D341Med (cell line): ENCODE measurements at places on chromosomes 4 and X.

DNA sequence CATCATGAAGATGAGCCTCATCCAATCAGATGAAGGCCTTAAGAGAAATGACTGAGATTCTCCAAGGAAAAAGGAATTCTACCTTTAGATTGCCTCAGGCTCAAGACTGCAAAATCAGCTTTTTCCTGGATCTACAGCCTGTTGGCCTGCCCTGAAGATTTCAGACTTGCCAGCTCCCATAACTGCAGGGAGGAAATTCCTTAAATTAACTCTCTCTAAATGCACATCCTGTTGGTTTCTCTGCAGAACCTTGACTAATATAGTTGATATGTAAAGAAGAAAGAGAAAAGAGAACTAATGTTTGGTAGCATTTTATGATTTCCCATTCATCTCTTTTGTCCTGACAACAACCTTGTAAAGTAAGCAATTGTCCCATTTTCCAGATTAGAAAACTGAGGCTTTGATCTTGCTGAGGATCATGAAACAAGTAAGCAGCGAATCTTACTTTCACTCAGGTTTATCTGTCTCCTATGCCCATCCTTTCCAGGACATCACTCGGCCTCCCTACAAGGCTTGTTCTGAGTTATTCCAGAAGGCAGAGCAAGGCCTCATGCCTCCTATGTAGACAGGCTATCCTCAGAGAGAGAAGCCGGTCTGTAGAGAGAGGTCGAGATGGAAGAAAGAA lies 115.0 kb upstream of the LDB2 start:
- no peak for DNase-seq

- DNase-seq = no peak
Observed at GRCh38 chr4:119479835-119480234, 148.8 kb downstream of the PDE5A start.

- no peak for DNase-seq
Observed at GRCh38 chrX:123013141-123013540, 170.9 kb upstream of the GRIA3 start.

- DNase-seq = no peak
Observed at GRCh38 chrX:23066588-23067281, 67.0 kb downstream of the DDX53 start.

DNA sequence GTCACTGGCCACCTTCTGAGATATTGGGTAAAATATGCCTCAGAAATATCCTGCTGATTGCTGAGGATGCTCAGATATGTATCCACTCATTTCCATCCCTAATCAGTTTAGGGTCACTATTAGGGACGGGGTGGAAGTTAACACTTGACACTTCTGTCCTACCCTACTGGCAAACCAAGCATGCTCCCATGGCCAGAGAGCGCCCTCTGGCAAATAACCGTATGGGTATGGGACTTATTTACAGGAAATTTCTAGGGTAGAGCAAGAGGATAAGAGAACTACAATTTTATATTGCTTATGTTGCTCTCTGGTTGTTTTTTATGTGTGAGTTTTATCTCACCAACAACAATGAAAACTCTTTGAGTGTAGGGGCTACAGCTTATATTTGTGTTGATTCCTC lies 86.8 kb upstream of the TSPAN7 start:
- DNase-seq = no peak

DNA sequence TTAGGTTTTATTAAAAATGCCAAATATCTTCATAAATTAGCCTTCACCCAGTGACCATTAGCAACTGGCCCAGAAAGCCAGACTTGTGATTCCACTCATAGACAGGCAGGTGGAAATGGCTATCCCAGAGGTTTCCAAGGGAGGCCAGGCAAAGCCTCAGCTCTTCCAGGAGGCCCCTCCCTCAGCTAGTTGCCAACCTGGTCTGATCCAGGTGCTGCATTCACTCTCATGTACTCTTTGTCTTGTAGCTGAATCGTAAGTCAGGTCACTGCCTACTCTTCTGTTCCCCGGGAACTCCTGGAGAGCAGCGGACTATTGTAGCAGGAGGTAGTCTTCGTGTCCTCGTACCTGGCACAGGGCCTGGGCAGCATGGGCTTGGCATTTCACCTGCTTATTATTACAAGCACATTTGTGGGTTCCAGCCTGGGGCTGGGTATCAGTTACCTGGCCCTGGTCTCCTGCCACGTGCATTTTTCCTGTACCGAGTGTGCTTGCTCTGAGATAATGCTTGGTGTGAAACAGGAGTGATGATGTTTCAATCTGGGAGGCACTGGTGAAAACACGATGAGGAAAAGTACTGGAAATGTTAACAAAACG lies 101.6 kb downstream of the FAM193A start:
- no peak for DNase-seq

DNA sequence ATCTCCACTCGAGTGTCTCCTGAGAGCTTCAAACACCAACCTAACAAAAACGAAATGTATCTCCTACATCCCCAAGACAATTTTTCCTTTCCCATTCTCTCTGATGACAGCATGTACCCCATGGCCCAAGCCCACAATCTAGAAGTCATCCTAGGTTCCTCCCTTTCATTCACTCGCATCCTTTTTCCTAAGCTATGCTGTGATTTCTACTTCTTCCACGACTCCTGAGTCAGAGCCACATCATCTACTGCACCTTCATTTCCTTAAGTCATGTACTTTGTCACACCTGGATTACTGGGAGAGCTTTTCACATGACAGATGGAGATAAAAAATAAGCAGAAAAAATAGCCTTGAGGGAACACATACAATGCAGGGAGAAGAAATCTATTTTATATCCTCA lies 20.1 kb downstream of the C4orf36 start:
- no peak for DNase-seq

DNA sequence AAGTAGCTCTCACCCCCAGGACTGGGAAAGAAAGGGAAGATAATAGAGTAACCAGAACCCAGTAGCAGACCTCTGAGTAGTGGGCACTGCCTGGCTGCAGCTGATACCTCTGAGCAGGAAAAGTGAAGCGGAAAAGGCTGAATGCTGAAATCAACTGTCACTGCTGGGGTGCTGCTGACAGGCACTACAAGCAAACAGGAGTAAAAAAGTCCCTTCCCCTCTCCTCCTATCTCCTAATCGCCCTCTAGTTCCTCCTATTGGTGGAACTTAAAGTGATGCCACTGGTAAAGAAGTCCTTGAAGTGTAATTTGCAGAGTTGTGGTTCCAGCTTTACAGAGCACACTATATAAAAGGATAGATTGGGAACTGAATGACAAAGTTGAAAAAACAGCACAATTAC lies 32.8 kb upstream of the GLRB start:
- no peak for DNase-seq

GRCh38 chrX:112802541-112802940 lies 38.1 kb downstream of the AMOT start:
- no peak for DNase-seq

- peak; percentile 60 for DNase-seq
Observed at GRCh38 chrX:123833387-123833786, 26.5 kb upstream of the XIAP start.

GRCh38 chr4:25146076-25146475 lies 14.2 kb downstream of the SEPSECS start:
- no peak for DNase-seq

- DNase-seq = no peak
Observed at GRCh38 chr4:85829276-85830051, 354.5 kb downstream of the ARHGAP24 start.

DNA sequence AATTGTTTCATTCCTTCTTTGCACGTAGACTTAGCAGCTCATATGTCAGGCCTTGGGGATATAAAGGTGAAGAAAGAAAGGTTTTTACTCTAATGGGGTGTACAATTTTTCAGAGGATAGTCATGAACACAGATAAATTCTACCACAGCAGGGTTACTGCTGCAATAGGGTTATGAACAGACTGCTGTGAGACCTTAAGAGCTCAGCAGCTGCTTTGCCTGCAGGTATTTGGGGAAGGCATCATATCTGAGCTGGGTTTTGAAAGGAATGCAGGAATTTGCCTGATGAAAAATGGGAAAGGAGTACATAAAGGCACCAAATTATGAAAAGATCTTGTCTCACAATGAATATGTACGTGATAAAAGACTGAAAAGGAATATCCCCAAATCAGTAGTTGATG lies 128.9 kb downstream of the CEP135 start:
- no peak for DNase-seq

DNA sequence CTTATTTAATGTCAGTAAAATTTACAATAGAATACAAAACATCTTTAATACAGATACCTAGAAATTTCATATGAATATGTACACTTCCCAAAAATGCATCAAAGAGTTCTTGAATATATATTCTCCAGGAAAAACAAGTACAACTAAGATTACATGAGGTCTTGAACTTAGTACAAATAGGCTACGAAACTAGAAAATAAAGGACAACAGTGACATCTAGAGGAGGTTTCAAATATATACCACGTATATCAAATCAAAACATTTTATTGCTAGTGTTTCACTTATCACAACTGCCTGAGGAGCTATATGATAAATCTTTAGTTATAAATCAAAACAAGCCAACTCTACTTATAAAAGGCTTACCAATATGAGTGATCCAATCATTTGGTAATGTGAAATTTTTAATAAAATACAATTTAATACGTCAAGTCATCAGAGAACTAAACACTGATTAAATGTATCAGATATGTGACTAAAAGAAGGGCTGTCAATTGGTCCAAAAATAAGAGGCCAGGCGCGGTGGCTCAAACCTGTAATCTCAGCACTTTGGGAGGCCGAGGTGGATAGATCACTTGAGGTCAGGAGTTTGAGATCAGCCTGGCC lies 36.6 kb downstream of the ANAPC10 start:
- DNase-seq = peak; percentile 18

DNA sequence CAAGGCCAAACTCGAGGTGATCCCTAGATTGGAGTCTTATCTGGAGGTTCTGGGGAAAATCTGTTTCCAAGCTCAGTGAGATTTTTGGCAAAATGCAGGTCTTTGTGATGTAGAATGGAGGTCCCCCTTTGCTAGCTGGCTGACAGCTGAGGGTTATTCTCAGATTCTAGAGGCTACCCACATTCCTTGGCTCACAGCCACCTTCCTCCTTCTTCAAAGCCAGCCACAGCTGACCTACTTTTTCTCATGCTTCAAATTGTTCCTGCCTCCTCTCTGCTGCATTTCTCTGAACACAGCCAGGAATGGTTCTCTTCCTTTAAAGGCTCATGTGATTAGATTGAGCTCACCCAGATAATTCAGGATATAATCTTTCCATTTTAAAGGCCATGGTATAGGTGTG lies 86.9 kb downstream of the VCX3A start:
- DNase-seq = no peak

- DNase-seq = no peak
Observed at GRCh38 chr4:152234571-152234970, 301.3 kb downstream of the FBXW7 start.

- no peak for DNase-seq
Observed at GRCh38 chrX:129704491-129704890, 34.3 kb upstream of the XPNPEP2 start.

GRCh38 chrX:56569378-56570057 lies 6.1 kb downstream of the UBQLN2 start:
- no peak for DNase-seq

DNA sequence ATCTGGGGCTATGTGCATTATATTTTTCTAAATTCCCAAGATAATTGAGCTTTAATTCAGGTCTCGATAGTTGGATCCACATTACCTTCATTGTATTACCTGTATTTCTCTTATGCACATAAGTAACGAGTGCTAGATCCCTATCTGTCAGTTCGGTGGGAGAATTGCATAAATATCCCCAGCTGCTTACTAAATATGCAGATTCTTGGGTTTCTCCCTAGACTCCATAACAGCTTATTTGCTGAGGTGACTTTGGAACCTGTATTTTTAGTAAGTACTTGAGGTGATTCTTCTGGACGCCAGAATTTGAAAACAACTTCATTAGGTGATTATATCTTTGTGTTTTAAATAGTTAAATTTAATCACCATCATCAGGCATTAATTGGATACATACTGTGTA lies 15.0 kb downstream of the UGT8 start:
- no peak for DNase-seq

DNA sequence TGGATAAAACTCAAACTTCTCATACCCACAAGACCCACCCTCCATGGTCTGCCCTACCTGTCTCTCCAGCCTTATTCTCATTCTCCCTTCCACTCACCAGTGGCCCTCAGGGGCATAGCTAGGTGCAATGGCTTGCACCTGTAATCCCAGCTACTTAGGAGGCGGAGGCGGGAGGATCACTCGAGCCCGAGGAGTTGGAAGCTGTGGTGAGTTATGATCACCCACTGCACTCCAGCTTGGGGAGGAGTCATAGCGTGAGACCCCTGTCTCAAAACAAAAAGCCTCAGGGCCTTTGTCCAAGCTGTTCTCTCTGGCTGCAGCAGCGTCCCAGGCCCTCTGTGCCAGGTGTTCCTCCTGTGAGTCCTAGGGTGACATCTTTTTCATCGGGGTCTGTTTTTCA lies 16.5 kb downstream of the TKTL1 start:
- DNase-seq = no peak

DNA sequence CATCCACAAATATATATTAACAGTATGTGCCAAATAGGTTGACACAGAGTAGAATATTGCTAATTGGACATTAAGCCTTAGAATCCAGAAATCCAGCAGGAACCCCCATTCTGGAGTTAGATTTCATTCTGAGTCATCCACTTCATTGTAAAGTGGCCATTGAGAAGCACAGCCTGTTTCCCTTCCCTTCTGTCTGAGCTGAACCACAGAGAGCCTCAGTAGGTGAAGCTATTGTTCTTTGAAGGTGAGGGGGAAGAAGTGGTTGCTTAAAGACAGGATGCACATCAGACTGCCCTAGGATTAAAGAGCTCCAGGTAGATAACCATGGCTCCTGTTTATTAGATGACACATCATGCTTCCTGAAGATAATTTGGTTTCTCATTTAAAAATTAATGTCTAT lies 30.6 kb upstream of the MCF2 start:
- no peak for DNase-seq

GRCh38 chr4:128450326-128451120 lies 162.9 kb upstream of the PGRMC2 start:
- DNase-seq = no peak

DNA sequence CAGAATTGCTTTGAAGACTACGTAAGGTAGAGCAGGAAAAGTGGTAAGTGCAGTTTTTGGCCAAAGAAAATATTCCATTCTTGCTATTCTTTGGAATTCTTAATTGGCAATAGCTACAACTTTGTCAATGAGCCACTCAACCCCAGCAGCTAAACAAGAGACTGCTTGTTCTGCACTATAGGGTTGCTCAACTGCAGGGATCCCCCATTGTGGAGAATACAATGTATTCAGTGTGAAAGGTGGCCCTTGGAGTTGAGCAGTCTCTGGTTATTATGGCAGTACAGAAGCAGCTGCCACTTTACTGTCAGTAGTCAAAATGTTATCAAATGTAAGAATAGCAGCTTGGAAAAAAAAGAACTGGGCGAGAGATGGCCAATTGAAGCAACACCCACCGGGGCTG lies 808.7 kb downstream of the CENPC start:
- DNase-seq = no peak

DNA sequence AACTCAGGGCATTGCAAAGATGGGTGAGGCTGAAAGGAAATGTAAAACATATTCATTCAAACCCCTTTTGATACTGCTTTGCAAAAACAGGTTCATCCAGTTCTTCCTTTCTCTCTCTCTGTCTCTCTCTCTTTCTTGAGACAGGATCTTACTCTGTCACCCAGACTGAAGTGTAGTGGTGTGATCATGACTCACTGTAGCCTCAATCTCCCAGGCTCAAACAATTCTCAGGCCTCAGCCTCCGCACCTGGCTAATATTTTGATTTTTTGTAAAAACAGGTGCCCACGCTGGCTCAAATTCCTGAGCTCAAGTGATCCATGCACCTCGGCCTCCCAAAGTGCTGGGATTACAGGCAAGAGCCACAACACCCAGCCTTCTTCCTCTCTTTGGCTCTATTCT lies 15.6 kb upstream of the DCHS2 start:
- no peak for DNase-seq

GRCh38 chrX:134758652-134759051 lies 100.4 kb upstream of the PLAC1 start:
- DNase-seq = no peak

- no peak for DNase-seq
Observed at GRCh38 chr4:174654634-174655033, 132.3 kb upstream of the HPGD start.
